ENCODE measurements at places on chromosomes 12 and 14. TPM values are rescaled to one million over a fixed set of nuclear protein-coding genes. Genes with fewer than 3 reads are reported as not detected.

TAMALIN gene
- total RNA-seq, result 0.56 TPM

ADAM21 gene
- total RNA-seq, result not detected

LPAR5 gene
- total RNA-seq, result 0.85 TPM

CCDC38 gene
- not detected for total RNA-seq

PIWIL1 gene
- not detected for total RNA-seq

CEBPE gene
- total RNA-seq, result not detected

DCN gene
- not detected for total RNA-seq

KRT79 gene
- not detected for total RNA-seq

GRIP1 gene
- 2.0 TPM for total RNA-seq

KRT2 gene
- total RNA-seq, result not detected

STYX gene
- 5.8 TPM for total RNA-seq

TSPAN31 gene
- total RNA-seq, result 17.5 TPM

SSTR1 gene
- total RNA-seq, result not detected

RNASE1 gene
- total RNA-seq, result 0.33 TPM

SPTB gene
- 0.91 TPM for total RNA-seq

KLRK1 gene
- not detected for total RNA-seq

TAS2R8 gene
- total RNA-seq, result not detected

RAD51B gene
- 6.1 TPM for total RNA-seq

LHX5 gene
- total RNA-seq, result not detected

STON2 gene
- 0.93 TPM for total RNA-seq

TAS2R10 gene
- total RNA-seq, result not detected

VRTN gene
- not detected for total RNA-seq

CHGA gene
- 1.6 TPM for total RNA-seq

CCDC196 gene
- not detected for total RNA-seq

SPATS2 gene
- 32.8 TPM for total RNA-seq

SDR9C7 gene
- not detected for total RNA-seq

TCL1B gene
- total RNA-seq, result not detected

PRB2 gene
- not detected for total RNA-seq

AMN gene
- total RNA-seq, result 0.21 TPM

AQP5 gene
- not detected for total RNA-seq

KDM5A gene
- 16.5 TPM for total RNA-seq

FSCB gene
- total RNA-seq, result not detected

RASSF8 gene
- 9.7 TPM for total RNA-seq

KRT5 gene
- total RNA-seq, result 0.21 TPM

RHEBL1 gene
- total RNA-seq, result 4.5 TPM

C12orf54 gene
- total RNA-seq, result not detected

MLF2 gene
- total RNA-seq, result 308 TPM

All from A549 treated with ZK216348 at 1 μM for 4 hours (cell line).